NCI-H1436 treated with DMSO at 0.1 percent for 48 hours (cell line): ENCODE measurements at places on chromosomes 11 and 22.

DNA sequence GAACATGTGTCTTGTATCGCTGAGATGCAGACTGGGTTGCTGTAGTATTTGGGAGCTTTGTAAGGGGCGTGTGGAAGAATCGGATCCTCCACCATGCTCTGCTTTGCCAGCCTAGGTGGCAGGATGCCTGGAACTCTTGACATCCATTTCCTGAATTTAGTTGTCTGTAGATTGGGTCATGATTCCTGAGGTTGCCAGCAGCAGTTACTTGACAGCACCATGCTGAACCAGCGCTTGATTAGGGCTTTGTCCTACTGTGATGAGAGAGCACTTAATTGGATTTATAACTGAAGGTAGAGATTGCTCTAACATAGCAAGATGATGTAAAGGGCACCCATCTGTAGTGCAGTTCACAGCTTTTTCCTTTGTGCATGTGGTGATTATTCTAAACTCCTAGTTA, 75.6 kb upstream of the HORMAD2 start:
- no peak for DNase-seq

- DNase-seq = no peak
Observed at GRCh38 chr11:19679952-19680828, 32.4 kb upstream of the NAV2 start.

- DNase-seq = no peak
Observed at GRCh38 chr22:21710156-21710555, 25.4 kb downstream of the YPEL1 start.

- DNase-seq = no peak
Observed at GRCh38 chr11:118897721-118898310, 14.1 kb downstream of the CXCR5 start.

GRCh38 chr11:59854871-59855270, 9.6 kb upstream of the CBLIF start:
- no peak for DNase-seq

DNA sequence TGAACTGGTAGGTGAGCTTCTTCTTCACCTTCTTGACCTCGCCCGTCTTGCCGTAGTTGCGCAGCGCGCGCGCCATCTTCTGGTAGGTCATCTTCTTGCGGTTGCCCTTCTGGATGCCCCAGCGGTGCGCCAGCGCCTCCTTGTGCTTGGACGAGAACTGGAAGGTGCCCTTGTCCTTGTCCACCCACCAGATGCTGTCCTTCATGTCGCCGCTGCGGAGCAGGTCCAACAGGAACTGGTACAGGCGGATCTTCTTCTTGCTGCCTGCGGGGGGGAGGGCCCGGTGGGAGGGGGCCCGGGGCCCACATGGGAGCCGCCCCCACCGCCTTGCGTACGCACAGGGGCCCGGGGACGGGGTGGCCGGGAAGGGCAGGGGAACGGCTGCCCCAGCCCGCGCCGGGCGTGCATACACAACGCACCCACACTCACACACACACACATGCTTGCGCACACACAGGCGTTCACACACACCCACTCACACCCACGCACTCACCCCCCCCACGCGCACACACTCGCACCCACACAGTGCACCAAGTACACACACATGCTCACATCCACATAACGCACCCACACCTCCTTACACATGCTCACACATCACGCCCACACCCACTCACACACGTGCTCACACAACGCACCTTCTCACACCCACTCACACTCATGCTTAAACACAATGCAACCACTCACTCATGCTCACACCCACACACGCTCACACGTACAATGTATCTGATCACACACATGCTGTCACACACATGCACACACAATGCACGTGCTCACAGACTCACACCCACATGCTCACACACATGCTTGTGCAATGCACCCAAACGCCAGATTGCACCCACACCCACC, 3.0 kb upstream of the MYBPC3 start:
- DNase-seq = peak; percentile 55

GRCh38 chr11:96014217-96014616, 90.3 kb upstream of the MTMR2 start:
- DNase-seq = no peak

GRCh38 chr11:27558401-27558800, 51.8 kb upstream of the LIN7C start:
- no peak for DNase-seq

DNA sequence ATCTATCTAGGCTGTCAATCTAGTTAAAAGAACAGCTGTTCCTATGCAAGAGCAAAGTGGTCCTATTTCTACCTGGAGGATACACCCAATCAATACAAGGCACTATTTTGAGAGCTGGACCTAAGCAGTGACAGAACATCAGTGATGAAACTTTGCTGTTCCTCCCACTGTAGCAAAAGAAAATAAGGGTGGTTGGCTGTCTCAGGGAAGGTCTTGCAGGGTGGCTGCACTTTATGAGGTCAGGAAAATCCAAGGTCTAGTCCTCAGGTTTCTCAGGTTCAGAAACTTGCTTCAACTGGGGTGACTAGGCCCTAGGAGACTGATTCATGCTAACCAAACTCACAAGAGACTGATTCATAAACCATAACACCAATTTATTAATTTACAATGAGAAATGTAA, 11.6 kb downstream of the CPSF7 start:
- DNase-seq = no peak

DNA sequence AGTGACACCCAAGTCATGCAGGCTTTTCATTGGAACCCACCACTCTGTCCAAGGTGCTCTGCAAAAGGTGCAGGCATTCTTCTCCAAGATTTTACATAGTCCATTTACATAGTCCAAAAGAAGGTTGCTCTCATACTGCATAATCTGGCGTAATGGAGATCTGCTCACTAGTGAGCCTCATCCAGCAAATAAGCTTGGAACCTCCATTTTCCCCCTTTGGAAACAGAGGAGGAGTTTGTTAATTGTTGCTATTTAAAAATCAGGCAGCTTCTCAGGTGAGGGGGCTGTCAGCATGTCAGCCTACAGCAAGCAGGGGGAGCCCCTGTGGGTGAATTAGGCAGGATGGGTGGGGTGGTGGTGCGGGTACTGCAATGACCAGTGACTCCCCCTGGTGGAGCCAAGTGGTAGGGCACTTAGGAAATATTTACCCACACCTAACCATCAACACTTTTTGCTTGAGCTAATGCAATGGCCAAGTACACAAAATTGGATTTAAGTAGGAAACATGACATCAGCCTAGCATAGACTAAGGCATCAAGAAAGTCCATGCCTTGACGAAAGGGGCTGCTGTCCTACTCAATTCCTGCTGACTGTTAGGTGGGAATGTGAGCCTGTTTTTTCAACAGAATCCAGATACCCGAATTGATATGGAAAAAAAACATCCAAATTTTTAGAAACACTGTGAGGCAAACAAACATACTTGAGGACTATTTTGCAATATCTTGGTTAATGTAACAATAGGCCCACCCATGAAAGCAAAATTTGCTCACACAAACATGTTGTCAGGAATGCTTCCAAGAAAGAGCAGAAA, 64.5 kb downstream of the AMBRA1 start:
- DNase-seq = no peak

DNA sequence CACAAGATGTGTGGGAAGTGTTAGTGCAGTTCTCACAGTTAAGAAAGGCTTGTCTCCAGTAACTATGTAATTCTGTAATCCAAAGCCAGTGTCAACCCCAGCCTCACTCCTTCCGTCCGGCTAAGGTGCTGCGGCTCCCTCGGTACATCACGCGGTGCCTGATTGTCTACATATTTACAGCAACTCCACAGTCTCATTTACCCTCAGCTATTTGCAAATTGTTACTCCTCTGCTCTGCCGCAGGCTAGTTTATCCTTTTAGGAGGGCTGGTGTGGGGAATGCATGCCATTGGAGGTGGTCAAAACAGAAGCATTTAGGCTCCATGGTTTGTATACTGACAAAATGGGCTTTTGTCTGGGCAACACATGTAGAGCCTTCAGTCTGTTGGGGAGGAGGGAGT, 358.3 kb downstream of the METTL15 start:
- DNase-seq = no peak

DNA sequence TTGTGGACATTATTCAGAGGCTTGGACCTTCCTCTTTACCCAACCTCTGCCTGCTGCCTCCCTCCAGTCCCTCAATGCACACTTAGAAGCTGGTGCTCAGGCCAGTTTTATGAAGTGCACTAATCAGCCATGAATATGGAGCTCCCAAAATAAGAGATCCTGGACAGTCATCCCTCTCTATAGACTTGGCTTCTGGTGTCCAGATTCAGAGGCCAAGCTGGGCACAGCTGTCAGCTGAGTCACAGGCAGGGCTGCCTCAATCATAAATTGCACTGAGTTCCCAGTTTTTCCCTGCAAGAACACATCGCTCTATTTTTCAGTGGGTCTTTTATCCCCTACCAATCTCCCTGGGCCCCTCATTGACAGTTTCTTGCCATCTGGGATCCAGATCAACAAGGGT, 161.7 kb upstream of the CADM1 start:
- DNase-seq = no peak

DNA sequence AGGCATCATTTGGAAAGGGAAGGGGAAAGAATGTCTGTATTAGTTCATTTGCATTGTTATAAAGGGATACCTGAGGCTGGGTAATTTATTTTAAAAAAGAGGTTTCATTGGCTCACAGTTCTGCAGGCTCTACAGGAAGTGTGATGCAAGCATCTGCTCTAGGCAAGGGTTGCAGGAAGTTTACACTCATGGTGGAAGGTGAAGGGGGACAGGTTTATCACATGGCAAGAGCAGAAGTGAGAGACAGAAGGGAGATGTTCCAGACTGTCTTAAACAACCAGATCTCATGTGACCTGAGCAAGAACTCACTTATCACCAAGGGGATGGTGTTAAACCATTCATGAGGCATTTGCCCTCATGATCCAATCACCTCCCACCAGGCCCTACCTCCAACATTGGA, 90.6 kb downstream of the CCDC83 start:
- DNase-seq = no peak

GRCh38 chr11:69513663-69514224, 32.3 kb downstream of the LINC01488 start:
- no peak for DNase-seq

- DNase-seq = no peak
Observed at GRCh38 chr11:66548774-66549630, 2.3 kb downstream of the ACTN3 start.

DNA sequence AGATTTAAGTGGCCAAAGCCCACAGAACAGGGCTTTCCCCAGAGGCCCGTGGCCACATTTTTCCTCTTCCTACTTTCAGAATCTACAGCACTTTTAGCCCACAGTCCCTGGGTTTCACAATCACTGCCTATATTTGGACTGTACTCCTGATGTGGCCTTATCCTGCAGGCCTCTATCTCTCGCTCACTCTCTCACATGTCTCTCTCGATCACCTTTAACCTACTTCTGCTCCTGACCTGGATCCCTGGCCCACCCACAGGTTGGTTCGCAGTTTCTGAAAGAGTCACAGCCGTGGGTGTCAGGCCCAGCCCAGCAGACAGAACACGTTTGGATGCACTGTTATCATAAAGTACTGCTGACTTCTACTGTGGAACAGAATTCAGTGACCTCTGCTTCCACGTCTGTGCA, 55.5 kb downstream of the LARGE1 start:
- DNase-seq = no peak

DNA sequence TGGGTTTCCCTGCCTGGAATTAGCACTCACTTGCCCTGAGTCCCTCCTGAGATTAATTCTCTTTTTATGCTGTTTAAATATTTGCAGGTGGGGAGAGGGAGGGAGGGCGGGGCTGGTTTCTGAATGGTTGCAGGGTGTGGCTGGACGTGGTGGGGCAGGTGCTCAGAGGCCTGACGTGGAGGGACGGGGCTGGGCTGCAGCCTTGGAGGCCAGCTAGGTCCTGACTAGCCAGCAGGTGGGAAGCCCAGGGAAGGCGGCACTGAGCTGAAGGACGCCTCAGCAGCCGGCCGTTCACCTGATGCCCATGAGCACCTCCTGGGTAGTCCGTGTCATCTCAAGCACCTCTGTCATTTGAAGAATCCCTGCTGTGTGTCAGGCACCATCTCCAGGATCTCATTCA, 21.3 kb downstream of the SGSM1 start:
- DNase-seq = no peak

GRCh38 chr11:35146074-35146521, 7.1 kb downstream of the CD44 start:
- DNase-seq = no peak

DNA sequence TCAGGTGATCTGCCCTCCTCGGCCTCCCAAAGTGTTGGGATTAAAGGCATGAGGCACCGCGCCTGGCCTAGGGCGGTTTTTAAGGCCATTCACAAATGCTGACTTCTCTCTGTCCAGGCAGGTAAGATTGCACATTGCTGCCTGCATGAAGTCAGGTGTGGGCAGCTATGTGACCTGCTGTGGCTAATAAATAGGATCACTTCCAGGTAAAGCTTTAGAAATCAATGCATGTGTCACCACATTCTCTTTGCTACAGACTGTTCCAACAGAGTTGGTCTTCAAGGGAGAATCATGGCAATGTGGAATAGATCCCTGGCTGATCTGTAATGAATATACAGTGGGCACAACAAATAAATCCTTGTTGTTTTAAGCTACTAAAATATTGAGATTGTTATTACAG, 260.3 kb upstream of the PITPNB start:
- no peak for DNase-seq

GRCh38 chr11:126790550-126791081, 210.0 kb downstream of the KIRREL3 start:
- no peak for DNase-seq

DNA sequence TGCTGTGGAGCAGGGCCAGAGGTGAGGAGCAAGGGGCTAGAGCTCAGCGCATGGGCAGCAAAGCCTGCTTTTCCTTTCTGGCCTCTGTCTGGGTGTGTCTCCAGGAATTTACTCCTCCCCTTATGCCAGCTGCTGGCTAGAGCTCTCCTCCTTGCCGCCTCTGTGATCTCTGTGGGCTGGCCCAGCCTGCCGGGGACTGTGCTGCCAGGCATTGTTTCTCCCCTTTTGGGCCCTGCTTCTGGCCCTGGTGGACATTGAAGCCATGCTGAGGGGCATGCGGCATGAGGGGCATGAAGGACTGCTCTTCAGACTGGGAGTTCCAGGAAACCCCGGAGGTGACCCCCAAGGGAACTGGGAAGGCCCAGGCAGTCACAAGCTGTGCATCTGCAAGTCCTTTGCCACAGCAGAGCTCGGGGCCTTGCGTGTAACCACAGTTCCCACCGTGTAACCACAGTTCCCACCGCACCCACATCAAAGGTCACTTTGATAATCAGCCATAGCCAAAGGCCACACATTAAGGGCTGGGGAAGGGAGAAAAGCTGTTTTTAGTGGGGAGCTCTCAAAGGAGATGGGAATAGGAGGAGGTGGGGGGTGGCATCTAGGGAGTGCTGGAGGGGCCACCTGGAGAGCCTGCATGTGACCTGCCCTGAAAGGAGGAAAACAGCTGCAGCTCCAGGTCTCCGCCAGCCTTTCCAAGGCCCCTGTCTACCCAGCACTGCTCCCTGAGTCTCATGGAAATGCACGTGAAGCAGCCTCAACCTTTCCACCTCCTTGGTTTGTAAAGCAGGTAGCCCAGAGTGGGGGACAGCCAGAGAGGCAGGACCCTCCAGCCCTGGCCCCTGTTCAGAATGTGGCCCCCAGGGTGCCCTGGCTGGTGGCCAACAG, 62.3 kb downstream of the PPFIBP2 start:
- no peak for DNase-seq
